ENCODE measurements at places on chromosomes 4 and X. TPM values are rescaled to one million over a fixed set of nuclear protein-coding genes. Genes with fewer than 3 reads are reported as not detected.

The CLIC2 gene
- total RNA-seq: 1.1 TPM

The MPP1 gene
- total RNA-seq: 24.2 TPM

DNA sequence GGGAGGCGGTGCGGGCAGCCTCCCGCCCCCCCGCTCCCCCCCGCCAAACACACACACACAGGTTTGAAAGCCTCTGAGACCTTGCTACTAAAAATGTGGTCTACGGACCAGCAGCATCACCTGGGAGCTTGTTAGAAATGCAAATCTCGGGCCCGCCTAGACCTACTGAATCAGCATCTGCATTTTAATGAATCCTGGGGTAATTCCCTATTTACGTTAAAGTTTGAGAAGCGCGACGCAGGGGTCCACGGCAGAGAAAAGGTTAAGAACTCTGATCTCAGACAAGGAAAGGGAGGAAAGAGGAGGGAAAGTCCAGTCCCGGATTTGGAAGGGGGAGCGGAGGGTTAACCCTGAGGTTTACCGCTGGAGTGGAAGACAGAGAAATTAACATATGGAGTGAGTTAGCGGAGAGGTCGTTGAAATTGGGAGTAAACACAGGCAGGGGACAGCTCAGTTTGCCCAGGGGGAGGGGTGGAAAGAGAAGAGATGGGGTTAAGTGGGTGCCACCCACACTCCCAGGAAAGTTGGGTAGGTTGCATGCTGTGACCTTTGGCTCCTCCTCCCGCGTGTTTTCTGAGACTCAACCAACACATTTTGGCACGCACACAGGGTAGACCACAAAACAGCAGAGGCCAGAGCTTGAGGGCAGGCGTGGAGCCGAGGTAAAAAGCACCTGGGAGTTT is 483.6 kb downstream of the BCOR start:
- DNase-seq: peak; percentile 84

- no peak for DNase-seq
These were observed 8.5 kb upstream of the NFKB1 start for GRCh38 chr4:102492531-102493241.

DNA sequence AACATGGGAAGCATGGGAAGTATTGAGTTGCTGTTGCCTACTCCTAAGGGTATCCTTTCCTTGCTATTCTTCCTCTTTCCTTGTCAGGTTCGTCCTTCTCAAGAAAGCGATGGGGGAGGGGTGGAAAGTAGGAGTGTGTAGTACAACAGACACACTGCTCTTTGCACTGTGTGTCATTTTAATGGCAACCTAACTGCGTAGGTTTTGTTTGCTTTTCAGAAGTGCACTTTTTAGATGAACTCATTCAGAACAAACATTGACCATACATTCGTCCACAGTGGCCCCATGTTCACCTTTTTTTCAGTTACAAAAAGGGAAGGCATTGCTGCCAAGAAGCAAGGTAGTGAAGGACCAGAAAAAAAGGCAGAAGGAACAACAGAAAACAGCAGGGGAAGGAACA is 10.2 kb upstream of the YIPF6 start:
- DNase-seq: no peak

GRCh38 chrX:136806891-136807410 is 26.2 kb upstream of the ARHGEF6 start:
- no peak for DNase-seq

DNA sequence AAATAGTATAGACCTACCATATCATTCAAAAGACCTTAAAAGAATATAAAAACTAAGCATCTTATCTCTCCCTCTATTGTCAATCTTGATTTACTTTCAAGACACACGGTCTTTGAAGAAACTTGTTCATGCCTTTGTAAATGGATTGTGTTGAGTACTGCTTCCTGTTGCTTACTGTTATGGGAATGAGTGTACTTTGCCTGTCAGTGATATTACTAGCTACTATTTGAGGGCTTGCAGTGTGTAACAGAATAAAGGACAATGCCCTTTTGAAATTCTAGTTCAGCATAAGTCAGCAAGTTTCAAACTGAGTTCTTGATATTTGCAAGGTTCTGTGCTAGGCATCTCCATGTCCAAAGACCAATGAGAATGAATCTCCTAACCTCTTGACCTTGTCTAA is 36.0 kb downstream of the CDKL5 start:
- no peak for DNase-seq

- no peak for DNase-seq
These were observed 174.5 kb downstream of the GPC3 start for GRCh38 chrX:133810925-133811324.

DNA sequence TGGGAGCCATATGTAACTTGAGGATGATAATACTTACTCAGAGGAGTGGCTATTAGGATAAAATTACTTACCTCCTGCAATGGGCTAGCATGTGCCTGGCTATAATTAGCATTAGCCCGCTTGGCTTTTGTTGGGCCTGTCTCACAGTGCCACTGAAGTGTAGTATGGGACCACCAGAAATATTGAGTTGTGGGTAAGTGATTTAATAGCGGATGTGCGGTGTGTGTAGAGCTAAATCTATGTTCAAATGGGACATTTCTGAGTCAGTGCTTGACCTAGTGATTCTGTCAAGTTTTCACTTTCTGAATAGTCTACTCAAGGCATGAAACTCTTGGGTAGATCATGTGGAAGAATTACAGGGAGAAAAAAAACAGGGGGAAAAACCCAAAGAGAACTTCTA is 3.5 kb upstream of the CLNK start:
- DNase-seq: no peak

GRCh38 chrX:126825566-126826193 is 6.2 kb downstream of the PRR32 start:
- no peak for DNase-seq

DNA sequence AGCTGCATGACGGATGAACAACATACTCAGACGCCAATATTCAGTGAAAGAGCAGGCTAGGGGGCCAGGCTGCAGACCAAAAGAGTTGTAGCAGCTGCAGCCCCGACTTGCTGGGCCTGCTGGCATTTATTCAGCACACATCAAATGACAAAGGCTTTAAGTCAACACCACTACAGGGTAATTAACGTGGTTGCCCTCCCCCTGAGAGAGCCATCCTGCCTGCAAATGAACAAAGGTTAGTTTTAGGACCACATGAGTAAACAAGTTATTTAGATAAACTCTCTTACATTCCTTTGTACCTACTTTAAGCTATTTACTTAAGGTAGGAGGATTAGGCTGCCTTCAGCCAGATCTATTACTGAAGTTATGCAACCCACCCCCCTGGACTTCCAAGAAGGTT is 1329.1 kb downstream of the PCDH18 start:
- DNase-seq: no peak

GRCh38 chr4:12487000-12487399 is 997.1 kb downstream of the RAB28 start:
- no peak for DNase-seq

GRCh38 chr4:132763465-132763864 is 385.6 kb upstream of the PCDH10 start:
- DNase-seq: no peak

GRCh38 chrX:25663701-25664100 is 474.4 kb upstream of the MAGEB18 start:
- DNase-seq: no peak

DNA sequence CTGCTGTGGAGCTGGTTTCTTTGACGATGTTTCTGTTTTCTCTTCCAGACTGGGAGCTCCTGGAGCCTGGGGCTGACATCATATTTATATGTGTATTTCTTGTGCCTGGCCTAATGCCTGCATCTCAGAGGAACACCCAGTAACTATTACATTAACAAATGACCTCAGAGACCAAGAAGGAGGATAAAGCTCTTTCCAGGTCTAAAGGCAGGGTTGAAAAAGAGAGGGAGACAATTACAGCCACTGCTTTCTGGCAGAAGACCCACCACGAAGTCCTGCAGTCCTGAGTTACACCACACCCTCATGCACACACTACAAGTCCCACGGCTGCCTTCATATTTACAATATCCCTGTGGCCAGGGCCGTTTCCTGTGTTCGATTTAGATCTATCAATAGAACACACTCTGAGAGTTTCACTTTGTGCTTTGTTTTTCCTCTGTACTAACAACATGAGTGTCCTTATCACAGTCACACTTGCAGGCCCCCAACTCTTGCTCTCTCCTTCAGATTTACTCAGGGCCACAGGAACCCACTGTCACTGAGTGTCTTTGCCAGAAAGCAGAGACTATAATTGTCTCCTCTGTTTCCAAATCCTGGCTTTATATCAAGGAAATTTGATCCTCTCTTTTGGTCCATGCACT is 535.5 kb downstream of the MID1IP1 start:
- DNase-seq: peak; percentile 57

GRCh38 chrX:29721152-29721551 is 494.2 kb upstream of the MAGEB2 start:
- DNase-seq: no peak

- DNase-seq: no peak
These were observed 92.6 kb upstream of the KDR start for GRCh38 chr4:55218041-55218440.

- DNase-seq: no peak
These were observed 1229.7 kb downstream of the PCDH18 start for GRCh38 chr4:136302566-136302965.

All from activated CD4-positive, alpha-beta memory T cell treated with anti-CD3 and anti-CD28 coated beads for 36 hours (primary cell).